Esophagus squamous epithelium (tissue), 5 donors: ENCODE measurements at places on chromosomes 2 and 18.

GRCh38 chr2:114046866-114047435 is 157.1 kb downstream of the ACTR3 start:
- DNase-seq, result no peak

DNA sequence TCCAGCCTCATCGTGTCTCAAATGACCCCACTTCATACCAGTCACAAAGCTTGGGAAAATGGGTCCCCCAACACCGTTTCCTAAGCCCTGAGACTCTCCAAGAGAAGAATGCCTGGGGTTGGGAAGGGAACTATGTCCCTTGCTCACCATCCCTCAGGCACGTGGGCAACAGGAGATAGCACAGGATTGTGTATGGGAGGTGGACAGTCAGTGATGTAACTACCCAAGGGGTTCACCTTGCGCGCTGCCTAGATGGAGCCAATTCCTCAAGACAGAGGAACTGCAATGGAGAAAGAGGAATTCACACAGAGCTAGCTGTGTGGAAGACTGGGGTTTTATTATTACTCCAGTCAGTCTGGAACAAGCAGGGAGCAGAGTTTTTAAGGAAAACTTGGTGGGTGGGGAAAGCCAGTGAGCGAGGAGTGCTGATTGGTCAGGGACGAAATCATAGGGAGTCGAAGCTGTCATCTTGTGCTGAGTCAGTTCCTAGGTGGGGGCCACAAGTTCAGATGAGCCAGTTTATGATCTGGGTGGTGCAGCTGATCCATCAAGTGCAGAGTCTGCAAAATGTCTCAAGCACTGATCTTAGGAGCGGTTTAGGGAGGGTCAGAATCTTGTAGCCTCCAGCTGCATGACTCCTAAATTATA is 13.8 kb upstream of the CXCR1 start:
- DNase-seq, result no peak

DNA sequence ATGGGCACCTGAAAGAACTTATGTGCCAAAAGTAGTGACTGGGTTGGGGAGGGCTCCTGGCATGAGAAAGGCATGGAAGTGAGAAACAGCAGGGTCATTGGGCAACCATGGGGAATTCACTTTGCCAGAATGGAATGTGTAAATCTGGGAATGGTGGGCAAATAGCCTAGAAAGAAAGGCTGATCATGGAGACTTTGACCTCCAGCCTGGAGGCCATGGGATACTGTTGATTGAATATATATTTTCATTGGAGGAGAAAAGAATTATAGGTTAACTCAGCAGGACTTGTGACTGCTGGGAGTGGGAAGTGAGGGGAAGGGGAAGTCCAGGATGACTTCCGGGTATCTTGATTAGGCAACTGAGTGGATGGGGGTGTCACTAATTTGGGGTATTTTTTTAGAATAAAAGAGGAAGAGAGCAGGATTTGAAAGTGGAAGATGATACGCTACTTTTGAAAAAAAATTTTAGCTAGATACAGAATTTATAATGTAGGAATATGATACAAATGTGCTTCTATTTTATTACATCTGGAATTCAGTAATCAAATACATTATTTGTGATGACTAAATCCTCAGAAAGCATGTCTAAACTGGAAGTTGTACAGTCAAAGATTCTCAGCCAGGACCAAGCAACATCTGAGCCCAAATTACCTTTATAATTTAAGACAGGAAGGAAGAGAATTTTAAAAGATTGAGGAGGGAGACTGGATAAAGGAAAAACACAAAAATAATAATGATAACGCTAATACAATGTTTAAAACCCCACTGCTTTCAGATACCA is 116.2 kb downstream of the GATA6 start:
- DNase-seq, result no peak

DNA sequence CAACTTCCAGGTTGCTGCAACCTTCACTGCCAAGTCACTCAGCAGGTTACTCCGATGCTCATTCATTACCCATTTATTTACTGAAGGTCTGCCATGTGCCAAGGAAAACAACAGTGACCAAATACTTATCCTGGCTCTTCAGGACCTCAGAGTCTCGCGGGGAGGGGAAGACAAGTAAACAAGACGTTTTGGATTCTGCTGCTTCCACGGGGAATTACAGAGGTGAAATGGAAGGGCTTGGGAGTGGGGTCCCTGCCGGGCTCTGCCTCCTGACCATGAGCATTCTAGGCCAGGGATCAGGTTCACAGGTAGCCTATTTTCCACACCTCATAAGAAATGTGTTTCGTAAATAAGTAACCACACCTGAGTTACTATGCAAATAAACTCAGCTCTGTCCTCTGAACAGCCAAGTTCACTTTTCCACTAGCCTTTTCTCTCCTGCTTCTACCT is 68.1 kb downstream of the CLHC1 start:
- no peak for DNase-seq

DNA sequence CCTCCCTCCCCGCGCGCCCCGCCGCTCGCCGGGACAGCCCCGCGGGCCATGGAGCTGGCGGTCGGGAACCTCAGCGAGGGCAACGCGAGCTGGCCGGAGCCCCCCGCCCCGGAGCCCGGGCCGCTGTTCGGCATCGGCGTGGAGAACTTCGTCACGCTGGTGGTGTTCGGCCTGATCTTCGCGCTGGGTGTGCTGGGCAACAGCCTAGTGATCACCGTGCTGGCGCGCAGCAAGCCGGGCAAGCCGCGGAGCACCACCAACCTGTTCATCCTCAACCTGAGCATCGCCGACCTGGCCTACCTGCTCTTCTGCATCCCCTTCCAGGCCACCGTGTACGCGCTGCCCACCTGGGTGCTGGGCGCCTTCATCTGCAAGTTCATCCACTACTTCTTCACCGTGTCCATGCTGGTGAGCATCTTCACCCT is 865 bp downstream of the GALR1 start:
- no peak for DNase-seq

DNA sequence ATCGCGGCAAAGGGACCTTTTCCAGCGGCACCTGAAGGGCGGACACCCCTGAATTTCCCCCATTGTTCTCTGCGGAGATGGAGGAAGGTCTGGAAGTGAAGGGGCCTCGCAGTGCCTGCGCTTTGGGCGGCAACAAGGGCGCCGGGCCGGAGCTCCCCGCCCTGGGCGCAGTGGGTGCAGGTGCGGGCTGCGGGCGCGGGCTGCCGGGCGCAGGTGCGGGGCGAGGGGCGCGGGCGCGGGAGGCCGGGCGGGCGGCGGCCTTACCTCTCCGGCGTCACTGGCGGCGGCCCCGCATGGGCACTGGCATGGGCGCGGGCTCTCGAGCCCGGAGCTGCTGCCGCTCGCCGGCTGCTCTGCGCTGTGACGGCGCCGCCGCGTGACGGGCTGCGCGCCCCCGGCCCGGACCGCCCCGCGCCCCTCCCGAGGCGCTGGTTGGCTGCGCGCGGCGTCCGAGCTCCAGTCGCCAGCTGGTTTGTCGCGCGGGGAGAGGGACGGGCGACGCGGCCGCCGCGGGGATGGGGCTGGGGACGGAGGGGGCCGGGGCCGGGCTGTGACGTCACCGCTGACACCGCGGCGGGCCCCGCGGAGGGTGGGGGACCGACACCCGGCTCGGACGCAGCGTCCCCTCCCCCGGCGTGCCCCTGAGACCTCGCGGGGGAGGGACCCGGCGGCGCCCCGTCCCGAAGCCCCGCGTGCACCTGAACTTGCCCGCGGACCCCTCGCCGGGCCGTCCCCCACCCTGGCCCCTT is at the start of gene KIF1A:
Gene KIF1A (minus strand): TSS at position 362 of the 749 bp plus-strand sequence. CDS start 22,467 bp downstream, outside the sequence.
- DNase-seq, result no peak

DNA sequence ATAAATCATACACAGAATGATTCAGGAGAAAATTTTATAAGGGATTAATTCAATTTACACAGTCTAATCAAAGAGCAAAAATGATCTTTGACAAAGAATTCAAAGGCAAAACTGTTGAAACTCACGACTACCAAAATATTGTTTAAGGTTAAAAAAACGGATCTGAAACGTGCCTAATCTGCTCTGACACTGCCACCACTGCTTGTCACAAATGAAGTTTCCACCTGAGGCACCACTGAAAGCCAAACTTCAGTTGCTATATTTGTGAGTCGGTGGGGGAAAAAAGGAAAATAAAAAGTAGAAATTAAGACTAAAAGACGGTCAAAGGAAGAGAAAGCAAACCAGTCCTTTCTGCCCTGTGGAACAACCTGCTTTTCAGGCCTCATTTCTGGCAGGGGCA is 140.6 kb upstream of the DNMT3A start:
- DNase-seq, result no peak

DNA sequence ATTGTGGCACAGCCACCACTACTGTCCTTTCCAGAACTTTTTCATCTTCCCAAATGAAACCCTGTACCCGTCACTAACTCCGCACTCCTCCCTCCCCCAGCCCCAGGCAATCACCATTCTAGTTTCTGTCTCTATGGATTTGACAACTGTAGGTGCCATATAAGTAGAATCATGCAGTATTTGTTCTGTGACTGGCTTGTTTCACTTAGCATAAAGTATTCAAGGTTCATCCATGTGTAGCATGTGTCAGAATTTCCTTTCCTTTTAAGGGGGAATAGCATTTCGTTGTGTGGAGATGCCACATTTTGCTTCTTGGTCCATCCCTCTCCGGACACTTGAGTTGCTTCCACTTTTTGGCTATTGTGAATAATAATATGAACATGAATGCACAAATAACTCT is 842 bp upstream of the CKAP2L start:
- DNase-seq, result no peak

GRCh38 chr2:137179542-137179941 is 414.2 kb downstream of the THSD7B start:
- no peak for DNase-seq

GRCh38 chr2:62568983-62569837 is 63.2 kb upstream of the TMEM17 start:
- no peak for DNase-seq

- DNase-seq, result no peak
Observed at GRCh38 chr2:11343650-11344341, 640 bp downstream of the ROCK2 start.

DNA sequence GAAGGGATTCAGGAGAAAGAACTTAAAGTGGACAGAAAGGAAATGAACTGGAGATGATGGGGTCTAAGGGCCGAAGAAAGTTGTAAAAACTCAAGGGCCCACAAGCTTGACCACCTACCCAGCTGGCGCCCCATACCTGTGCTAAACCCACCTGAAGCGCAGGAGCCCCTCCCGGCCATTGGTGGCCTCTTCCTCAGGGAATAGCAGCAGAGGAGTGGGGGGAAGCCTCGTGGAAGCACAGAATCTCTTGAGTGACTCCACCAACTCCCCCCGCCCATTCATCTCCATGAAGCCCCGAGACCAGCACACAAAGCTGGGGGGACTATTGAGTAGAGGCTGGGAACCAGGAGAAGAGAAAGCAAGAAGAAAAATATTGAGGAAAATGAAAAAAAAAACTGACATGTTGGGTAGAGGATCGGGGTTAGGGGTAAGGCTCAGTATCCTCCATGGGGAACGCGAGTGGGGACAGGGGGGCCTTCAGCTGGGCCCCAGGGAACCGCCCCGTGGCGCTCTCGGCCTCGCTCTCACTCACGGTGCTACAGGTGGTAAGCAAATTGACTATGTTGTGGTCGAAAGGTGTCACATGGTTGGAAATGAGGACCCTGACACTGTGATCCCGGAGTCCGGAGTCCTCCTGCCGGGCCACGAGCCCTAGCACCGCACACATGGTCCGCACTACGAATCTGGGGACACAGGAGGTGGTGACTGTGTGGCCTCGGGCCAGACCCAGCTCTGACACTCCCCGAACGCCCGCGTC is 728 bp downstream of the AUP1 start:
- no peak for DNase-seq

DNA sequence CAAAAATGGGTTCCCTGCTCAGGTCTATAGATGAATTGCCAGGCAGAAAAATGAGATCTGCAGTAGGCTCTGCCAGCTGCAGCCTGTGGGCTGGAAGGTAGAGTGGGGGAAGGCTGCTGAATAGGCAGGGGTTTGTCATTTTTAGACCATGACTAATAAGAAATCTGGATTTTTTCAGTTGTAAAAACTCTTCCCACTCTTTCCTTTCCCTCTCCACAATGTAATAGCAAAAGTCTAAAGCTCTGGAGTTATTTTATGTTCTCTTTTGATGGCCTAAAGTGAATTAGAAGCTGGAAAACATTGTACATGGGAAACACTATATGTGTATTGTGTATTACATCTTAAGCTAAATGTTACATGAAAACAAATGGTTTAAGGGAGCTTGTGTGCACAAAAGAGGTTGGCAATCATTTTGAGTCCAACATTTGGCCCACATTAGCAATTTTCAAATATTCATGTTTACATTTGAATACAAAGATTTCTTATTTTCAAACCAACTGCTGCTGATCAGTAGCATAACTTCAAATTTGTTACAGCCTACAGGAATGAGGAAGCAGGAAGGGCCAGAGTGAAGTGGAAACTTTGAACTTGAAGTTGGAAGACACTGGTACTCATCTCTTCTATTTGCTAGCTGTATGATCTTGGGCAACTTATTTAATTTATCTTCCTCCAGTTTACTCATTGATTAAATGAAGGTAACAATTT is 407.1 kb downstream of the SLC4A3 start:
- DNase-seq, result no peak

GRCh38 chr2:20625491-20626391 is 25.2 kb downstream of the HS1BP3 start:
- no peak for DNase-seq

GRCh38 chr2:182718459-182718858 is 2.4 kb downstream of the DNAJC10 start:
- DNase-seq, result no peak

DNA sequence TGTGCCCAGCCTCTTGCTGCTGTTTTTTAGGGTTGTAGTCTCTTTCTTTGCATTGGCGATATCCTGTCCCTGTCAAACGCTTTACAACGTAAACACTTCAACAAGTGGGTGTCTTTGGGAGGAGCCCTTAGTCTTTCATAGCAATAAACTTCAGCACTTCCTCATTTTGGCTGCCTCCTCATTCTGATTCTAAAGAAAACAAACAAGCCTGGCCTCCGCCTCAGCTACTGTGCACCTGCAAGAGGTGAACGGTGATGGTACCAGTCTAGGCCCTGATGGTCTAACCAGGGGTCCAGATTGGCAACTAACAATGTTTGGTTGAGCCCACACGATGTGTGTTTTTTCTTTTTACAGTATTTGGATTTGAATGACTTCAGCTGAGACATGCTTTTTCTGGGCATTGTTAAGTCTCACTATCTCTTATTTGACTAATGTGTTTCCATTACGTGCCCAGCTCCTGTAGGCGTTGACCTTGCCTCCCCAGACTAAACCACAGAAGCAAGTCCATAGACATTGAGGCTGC is 53.2 kb upstream of the CUL3 start:
- no peak for DNase-seq

- no peak for DNase-seq
Observed at GRCh38 chr18:48310999-48311398, 98.2 kb downstream of the ZBTB7C start.
